ENCODE measurements at places on chromosomes 4 and X.

DNA sequence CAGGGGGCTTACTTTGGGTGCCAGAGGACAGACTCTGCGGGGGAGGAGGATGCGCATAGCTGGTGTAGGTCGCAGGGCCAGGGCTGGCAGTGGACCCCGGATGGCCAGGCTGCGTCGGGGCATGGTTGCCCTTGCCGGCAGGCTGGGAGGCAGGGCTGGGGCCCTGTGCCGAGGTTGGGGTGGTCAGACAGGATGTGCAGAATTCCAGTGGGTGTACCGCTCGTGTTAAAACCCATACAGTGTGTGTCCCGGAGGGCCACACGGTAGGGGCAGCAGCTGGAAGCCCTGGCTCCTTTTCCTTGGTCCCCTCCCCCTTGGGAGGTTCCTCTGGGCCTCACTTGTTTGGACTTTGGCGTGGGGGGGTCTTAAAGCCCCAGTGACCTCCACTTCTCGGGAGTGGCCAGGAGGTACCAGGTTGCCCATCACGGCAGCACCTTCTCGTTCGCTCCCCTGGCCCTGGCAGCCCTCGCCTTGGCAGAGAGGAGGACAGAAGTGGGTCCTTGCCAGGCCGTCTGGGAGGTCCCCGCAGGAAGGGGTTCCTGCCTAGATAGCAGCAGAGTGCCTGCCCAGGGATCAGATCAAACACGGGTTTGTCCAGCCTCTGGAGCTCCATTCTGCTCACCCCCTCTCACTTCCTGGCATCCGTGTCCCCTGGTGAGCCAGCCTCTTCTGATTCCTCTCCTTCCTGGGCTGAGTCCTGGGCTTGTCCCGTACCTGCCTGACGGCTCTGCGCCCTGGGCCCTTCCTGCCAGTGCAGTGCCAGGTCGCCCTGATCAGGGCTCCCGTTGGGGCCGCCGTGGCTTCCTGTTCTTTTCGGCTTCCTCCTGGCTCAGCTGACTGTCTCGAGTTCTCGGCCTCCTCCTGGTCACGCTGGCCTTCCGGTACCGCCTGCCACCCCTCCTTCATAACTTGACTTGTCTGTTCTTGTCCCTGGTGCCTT, 56.7 kb upstream of the HGFAC start:
- no peak for DNase-seq

DNA sequence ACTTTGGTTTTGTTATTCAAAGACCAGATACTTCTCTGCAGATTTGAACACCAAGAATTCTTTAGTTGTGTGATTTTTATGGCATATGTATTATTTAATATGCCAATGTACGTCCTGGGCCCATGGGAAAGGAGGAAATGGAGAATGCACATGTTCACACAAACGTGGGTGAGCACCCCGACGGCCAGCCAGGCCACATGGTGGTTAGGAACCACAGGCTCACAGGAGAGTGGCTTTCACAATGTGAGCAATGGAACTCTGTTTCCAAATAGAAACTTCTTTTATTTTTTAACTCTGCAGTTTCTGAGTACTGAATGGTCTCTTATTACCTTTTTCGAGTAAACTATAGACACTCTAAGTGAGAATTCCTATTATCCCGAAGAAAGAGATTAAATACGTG, 58.0 kb upstream of the UNC5C start:
- no peak for DNase-seq

DNA sequence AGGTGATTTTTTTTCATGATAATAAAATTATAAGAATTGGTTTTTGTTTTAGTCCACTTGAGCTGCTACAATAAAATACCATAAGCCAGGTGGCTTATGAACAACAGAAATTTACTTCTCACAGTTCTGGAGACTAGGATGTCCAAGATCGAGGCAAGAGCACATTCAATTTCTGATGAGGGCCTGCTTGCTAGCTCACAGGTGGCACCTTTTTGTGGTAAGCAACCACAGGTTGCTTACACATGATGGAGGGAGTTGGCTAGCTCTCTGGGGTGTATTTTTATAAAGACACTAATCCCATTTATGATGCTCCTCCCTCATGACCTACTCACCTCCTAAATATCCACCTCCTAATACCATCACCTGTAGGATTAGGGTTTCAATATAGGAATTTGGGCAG, 1248.5 kb upstream of the TENM3 start:
- no peak for DNase-seq

DNA sequence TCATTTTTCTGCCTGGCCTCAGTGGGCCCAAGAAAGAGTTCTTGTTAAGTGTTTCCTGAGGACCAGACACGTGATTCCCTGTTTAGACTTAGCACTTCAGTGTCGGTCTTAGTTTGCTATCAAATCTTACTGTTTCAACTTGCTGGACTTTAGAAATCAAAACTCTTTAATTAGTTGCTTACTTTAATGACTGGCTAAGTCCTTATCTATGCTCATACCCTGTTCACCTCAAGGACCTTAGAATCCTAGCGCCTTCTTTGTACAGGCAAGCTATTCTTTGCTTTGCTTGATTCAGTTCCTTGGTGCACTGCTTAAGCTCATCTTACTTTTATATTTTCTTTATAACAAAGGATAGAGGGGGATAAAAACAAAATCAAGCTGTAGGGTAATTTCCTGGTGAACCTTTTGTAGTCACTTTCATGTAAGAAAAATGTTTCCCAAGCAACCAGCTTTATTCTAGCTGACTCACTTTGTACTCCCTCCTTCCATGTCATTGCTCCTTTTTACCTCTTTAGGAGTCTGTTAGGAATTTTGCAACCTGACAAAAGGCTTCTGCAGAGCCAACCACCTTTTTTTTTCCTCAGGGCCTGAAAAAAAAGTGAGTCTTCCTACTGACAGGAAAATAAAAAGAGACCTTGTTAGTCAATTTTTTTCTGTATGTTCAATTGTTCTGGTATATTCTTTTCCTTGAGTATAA, 14.7 kb downstream of the WDR44 start:
- no peak for DNase-seq

- DNase-seq, result no peak
Observed at GRCh38 chrX:48992341-48992740, 9.7 kb downstream of the GRIPAP1 start.
